ENCODE measurements at places on chromosomes 12 and 14.

- DNase-seq, result no peak
Observed at GRCh38 chr14:50785457-50786063, 45.4 kb downstream of the NIN start.

DNA sequence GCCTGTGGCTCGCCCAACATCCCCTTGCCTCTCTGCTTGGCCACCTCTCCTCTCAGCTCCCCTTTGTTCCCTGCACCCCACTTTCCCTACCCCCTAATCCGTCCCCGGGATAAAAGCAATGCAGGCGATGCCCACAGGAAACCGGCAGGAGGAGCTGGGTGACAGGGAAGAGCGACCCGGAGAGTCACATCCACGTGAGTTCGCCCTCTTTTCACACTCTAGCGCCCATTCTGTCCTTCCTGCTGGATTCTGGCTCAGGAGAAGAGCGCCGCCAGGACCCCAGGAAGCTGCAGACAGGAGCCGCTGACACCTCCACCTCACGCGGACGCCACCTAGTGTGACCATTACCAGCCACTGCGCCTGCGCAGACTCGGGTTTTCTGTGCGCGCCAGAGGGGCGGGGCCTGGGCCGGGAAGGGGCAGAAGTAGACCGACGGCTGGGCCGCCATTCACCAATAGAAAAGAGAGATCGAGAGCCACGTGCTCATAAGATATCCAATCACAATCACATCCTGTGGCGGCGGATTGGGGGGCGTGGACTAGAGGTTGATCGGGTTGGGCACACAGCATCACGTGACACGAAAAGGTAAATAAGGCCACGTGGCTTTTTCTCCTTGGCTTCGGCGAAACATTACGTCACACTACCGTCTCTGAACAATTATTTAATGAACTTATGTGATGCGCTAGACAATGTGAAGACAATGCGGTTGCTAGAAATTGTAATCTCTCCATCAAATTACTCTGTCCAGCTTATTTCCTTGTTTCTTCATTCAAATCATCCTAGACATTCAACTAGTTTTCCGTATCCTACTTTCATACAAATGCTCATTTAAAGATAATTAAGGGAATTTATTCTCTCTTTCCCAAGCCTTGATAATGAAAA, 10.1 kb downstream of the PLA2G1B start:
- DNase-seq, result peak; percentile 99

GRCh38 chr14:77180726-77181602, 634 bp upstream of the TMEM63C start:
- no peak for DNase-seq

GRCh38 chr12:122062832-122063693, 15.5 kb upstream of the MLXIP start:
- no peak for DNase-seq

GRCh38 chr12:32776258-32776657, 20.6 kb upstream of the YARS2 start:
- DNase-seq, result no peak

GRCh38 chr12:110819150-110819549, 27.6 kb upstream of the CCDC63 start:
- DNase-seq, result no peak

GRCh38 chr14:68261092-68261842, 441.7 kb downstream of the RAD51B start:
- DNase-seq, result no peak

DNA sequence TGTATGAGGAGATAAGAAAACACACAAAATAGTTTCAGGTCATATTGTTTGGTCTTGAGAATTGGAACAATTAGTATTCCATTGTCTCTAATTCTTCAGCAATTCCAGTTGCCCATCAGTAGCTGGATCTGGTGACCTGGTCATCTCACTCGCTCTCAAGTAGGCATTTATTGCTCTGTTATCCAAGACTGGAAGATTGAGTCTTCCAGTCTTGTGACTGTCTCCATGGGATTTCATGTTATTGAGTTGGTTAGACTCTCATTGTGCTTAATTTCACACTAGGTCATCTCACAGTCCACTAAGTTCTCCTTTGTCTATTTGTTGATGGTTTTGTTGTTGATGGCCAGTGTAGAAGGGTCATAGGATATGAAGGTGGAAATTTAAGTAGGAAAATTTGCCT, 47.5 kb downstream of the FBXO34 start:
- DNase-seq, result no peak

DNA sequence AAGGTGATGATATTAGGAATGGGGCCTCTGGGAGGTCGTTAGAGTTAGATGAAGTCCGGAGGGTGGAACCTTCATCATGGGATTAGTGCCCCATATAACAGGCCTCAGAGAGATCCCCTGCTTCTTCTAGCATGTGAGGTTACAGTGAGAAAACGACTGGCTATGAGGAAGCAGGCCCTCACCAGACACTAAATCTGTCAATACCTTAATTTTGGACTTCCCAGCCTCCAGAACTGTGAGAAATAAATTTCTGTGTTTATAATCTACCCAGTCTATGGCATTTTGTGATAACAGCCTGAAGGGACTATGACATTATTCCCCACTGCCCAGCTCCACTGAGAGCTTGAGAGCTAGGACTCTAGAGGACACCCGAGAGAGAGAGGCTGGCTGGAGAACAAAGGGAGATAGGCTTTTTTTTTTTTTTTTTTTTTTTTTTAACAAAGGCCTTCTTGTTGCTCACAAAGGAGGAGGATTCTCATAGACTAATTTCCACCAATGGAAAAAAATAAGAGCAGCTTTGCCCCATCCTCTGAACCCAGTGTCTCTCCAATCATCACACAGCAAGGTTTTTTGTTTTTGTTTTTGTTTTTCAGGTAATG, 87.8 kb upstream of the EEA1 start:
- DNase-seq, result no peak

- DNase-seq, result no peak
Observed at GRCh38 chr12:27460471-27460978, 14.0 kb downstream of the SMCO2 start.

DNA sequence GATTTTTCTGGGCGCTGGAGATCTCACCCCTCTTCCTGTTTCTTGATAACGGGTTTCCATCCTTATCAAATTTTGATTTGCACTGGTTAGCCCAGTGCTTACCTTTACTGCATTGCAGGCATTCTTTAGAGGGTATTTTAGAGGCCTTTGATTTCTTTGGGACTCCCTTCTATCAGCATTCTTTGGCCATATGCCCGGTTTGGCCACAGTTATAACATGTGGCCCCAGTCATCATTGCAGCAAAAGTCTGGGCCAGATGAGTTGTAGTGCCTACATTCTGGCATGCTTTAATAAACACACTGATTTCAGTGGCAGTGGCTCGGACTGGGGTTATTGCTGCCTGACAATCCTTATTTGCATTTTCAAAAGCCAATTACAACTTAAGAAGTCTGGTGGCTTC, 82.3 kb downstream of the KCNMB4 start:
- no peak for DNase-seq

DNA sequence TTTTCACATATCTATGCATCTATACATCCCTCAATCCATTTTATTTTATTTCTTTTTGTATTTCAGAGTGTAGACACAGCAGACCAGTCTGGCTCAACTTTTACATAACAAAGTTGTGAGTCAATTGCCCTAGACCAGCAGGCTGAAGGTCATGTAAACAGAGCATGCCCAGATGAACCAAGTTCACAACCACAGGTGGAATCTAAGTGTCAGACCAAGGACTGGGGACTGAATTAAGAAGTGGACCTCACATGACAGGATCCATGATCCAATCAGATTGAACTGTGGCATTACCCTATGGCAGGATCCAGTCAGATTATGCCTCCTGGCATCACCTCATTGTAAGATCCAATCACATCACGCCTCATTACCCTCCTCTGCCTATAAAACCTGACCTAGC, 455.8 kb downstream of the SOX5 start:
- DNase-seq, result no peak

DNA sequence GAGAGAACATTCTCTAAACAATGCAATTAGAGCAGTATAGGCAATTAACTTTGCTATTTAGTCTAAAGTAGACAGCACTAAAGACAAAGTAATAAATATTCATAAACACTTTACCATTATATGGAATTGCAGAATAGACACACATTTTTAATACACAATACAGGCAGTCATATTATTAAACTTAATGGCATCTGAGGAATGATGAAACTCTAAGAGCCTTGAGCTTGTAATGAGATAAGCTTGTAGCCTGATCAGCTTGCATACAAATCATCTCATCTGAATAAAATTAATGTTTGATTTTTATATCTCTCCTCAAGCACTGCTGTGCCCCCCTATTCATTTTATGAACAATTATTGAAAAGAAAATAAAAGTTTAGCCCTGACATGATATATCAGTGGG, 107.6 kb downstream of the MGAT4C start:
- no peak for DNase-seq
